ENCODE measurements at places on chromosomes 16 and 17.

DNA sequence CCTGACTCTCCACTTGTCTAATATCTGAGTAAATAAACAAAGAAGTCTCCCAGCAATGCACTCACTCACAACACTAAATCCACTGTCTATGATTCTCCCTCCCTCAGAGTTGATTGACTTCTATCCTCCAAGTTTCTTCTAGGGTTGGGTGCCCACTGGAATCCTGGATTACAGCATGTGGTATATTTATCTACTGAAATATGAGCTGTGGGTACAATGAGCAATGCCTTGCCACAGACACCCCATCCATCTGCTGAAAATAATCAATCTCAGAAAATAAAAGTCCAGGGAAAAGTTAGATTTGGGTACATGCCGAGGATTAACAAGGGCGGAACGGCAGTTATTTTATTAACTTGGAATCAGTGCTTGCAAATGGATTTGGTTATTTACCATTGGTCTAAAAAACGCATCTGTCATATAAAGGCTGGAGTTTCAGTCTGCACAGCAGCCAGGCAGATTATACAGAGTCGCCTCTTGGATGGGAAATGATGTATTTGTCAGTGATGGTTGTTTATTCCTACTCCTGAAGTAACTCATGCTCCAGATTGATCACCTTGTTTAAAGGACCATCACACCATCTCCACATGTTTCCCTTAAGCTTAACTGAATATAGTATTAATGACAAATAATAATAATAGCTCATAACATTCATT, 193.9 kb upstream of the SOX9 start:
- no peaks in the 10 kb centered on the region for H3K36me3 ChIP-seq
- DNase-seq: no peak
- no peak overlapping the region for H3K27ac ChIP-seq
- H3K4me1 ChIP-seq: peaks cover 7% of the 10 kb centered on the region

DNA sequence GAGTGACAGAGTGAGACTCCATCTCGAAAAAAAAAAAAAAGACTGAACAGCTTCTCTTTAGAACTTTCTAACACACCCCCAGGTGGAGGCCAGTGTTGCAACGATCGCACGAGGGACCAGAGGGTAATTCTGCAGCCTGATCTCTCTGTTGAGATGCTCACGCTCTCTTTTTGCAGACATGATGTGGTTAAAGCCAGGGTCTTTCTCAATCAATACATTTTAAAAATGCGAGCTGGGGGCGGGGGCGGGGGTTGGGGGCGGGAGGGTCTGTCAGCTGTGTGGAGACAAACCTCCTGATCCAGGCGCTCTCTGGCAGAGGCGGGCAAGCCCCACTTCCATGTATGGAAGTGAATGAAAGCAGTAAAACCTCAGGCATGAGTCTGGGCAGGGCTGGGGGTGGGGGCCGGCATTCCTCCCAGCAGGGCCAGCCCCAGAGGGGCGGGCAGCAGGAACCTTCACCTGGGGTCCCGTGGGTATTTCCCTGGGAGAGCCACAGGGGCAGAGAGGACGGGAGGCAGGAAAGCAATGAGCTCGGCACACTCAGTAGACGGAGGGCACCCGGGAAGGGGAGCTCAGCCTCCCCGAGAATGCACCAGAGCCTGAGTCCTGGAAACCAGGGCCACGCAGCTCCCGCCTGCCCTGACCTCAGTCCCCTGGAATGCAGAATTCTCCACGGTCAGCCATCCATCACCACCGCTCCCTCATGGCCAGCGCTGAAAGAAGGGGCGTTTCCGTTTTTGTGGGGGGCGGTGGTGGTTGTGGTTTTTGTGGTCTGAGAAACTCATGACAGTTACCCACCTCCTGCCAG, 28.0 kb downstream of the NXN start:
- H3K4me1 ChIP-seq: peaks cover 41% of the 10 kb centered on the region
- 0 out of 2 replicates have a peak, but pooled peaks cover 3% of the 10 kb centered on the region for H3K36me3 ChIP-seq
- H3K27me3 ChIP-seq: no peaks in the 10 kb centered on the region
- peak overlapping the region; percentile 41 for H3K4me3 ChIP-seq
- H3K27ac ChIP-seq: peak overlapping the region; percentile 91

DNA sequence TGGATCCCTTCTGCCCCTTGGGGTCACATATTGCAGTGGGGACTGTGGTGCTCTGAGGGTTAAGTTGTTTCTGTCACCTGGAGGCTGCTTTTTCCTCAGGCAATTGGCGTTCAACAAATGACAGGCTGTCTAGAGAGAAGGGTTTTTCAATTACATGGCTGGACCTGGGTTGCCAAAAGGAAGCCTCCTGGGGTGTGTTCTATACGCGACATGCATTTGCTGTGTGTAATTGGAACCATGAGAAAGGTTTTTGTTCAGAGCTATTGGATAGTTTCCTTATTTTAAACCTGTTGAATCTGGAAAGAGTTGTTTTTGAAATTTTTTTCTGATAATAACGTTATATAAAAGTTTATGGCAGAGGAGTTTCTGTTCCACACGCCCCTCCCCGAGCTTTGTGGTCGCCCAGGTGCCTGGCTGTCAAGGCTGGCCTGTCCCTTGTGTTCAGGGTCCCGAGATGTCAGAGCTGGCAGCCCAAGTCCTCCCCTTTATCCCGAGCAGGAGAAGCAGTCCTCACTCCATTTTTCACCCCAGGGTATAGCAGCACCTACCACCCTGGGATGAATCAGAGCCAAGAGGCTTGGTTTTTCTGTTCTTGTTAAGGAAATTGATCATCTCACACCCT, 26.1 kb upstream of the ZNF750 start:
- DNase-seq: no peak
- peak overlapping the region; percentile 70 for H3K27ac ChIP-seq
- H3K4me1 ChIP-seq: peaks cover 14% of the 10 kb centered on the region
- H3K27me3 ChIP-seq: no peaks in the 10 kb centered on the region
- H3K4me3 ChIP-seq: no peak overlapping the region
- H3K36me3 ChIP-seq: peaks cover 11% of the 10 kb centered on the region

GRCh38 chr16:49621241-49622083, 234.4 kb downstream of the ZNF423 start:
- peak overlapping the region; percentile 66 for H3K27ac ChIP-seq
- no peak for DNase-seq
- H3K4me1 ChIP-seq: peaks cover 15% of the 10 kb centered on the region
- no peak overlapping the region for H3K4me3 ChIP-seq

- H3K4me3 ChIP-seq: peak overlapping the region; percentile 97
- H3K27ac ChIP-seq: peak overlapping the region; percentile 97
- peaks cover 3% of the 10 kb centered on the region for H3K27me3 ChIP-seq
- H3K36me3 ChIP-seq: peaks cover 9% of the 10 kb centered on the region
- H3K4me1 ChIP-seq: peaks cover 41% of the 10 kb centered on the region
- DNase-seq: peak; percentile 94
Measured at GRCh38 chr17:7014261-7014994, 2.0 kb downstream of the RNASEK start.

DNA sequence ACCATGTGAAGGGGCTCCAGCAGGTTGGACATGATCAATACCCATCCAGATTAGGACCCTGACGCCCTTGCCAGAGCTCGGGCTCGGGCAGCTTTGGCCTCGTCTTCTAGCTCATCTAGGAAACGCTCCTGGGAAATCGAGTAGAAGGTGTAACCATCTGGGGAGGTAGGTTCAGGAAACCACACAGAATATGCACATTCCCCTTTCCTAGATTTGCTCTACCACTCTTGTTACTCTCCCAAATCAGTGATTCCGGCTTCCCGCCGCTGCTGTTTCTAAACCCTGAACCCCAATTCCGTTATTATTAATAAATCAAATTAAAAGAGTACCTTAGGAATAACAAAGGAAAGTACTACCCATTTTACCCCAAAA, 507 bp downstream of the COA3 start:
- H3K36me3 ChIP-seq: peaks cover 8% of the 10 kb centered on the region
- DNase-seq: no peak
- H3K27me3 ChIP-seq: peaks cover 29% of the 10 kb centered on the region
- H3K4me3 ChIP-seq: peak overlapping the region; percentile 94
- H3K27ac ChIP-seq: no peak overlapping the region
- peaks cover 6% of the 10 kb centered on the region for H3K4me1 ChIP-seq
